CD8-positive, alpha-beta memory T cell (primary cell): ENCODE measurements at places on chromosomes 7 and 10.

DNA sequence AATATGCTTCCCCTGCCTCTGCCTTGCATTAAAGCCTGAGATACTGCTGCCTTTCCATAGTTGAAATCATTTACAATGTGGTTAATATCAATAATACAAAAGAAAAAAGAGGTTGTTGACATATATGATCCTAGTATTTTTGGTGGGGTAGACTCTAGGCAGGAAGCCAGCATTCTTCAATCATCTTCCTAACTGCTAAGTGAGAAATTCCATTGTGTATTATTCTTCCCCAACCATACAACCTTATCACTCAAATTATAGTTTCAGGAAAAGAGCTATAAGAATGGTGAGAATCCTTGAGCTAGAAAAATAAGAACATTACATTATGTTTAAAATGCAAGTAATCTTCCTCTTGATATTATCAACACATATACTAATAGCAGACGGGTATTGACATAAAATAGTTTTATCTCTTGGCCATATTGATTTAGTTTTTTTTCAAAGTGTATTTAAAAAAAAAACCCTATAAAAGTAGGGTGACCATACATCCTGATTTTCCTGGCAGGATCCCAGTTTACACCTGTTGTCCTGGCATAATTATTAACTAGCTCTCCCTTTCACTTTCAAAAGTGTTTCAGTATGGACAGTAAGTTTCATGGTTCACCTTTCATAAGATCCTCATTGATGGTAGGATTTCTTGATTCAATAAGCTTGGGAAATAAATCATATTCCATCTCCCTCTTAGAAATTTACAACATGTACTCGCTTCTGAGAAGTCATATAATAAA lies 33.4 kb upstream of the WASL start:
- DNase-seq = no peak

- DNase-seq = no peak
Observed at GRCh38 chr10:71600849-71601248, 118.7 kb downstream of the C10orf105 start.

- no peak for DNase-seq
Observed at GRCh38 chr7:40059057-40059456, 75.4 kb downstream of the MPLKIP start.

DNA sequence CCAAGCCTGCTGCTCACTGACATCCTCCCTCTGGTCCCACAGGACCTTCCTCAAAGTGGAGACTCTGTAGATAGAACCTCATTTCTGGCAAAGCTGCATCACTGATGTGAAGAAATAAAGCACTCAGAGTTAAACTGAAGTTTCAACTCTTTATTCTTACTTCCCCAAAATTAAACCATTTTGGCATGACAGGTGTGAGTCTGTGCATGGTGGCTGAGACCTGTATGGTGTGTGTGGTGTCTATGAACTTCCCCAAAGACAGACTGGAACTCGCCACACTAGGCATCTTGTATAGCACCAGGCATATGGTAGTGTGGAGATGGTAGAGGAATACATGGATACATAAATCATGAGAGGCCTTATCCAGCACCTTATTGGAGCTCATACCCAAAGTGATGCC lies 6.6 kb upstream of the WDFY4 start:
- DNase-seq = no peak

DNA sequence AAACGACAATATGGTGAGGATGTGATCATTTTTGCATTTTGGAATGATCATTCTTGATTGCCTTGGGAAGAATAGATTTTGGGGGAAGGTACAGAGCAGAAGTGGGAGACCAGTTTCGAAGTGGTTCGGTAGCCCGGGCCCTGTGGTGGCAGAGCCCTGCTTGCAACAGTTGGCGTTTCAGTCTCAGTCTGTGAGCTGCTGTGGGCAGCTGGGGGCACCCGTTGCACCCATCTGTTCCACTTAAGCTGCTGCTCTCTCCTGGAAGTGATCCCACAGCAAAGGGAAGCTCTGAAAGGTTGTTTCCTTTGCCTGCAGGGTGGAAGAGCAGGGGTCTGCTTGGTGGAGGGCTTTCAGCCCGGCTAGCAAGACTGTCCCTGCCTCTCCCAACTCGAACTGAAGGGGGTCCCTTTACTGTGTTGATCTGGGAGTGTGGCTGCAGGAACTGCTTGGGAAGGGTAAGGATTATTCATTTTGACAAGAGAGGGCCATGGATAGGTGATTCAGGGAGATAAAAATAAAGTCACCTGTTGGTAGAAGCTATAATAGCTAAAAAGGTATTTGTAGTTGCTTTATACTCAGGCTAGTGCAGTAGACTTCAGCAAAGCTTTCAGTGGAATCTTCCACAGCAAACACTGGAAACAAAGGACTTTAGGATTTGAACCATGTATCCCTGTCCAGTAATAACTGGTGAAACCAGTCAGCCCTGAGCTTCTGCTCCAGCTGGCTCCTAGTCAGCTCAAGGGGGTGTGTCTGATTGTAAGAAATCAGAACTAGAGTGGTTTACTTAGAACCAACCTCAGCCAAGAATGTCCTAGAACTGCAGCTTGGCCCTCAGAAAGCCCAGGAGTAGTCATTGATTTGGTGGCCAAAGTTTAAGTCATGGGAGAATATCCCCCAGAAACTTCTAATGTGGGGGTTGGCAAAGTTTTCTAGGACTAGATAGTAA lies 53.1 kb upstream of the PDCD4 start:
- no peak for DNase-seq

- peak; percentile 83 for DNase-seq
Observed at GRCh38 chr10:35336084-35336831, at the start of gene CCNY. Gene CCNY, plus strand, starts transcription at chr10:35336509. Its CDS starts 545 bp downstream, at chr10:35337054.

GRCh38 chr7:15780271-15780670 lies 93.8 kb upstream of the MEOX2 start:
- no peak for DNase-seq

DNA sequence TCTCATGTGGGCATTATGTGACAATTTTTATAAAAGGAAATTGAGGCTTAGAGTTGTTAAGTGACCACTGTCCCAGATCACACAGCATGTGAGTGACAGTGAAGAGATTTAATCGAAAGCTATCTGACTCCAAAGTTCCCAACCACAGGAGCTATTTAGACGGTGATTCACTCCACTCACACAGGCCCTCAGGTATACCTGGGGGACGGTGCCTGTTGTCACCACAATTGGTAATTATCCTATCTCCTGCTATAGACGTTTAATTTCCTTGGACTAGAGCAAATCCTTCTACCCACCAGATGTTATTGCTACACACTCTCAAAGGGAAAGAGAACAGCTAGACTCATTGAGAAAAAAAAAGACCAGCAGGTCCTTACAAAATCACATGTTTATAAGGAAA lies 145.5 kb downstream of the KLF6 start:
- DNase-seq = no peak

- no peak for DNase-seq
Observed at GRCh38 chr10:98621630-98622029, 174.9 kb upstream of the HPS1 start.

DNA sequence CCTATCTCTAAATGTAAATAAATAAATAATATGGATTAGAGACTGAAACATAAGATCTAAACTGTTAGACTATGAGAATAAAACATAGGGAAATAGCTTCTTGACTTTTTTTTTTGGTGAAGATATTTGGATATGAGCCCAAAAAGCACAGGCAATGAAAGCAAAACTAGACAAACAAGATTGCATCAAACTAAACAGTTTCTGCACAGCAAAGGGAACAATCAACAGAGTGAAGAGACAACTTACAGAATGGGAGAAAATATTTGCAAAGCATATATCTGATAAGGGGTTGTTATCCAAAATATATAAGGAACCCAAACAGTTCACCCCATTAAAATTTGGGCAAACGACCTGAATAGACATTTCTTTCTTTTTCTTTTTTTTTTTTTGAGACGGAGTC lies 148.1 kb downstream of the SUGCT start:
- no peak for DNase-seq

DNA sequence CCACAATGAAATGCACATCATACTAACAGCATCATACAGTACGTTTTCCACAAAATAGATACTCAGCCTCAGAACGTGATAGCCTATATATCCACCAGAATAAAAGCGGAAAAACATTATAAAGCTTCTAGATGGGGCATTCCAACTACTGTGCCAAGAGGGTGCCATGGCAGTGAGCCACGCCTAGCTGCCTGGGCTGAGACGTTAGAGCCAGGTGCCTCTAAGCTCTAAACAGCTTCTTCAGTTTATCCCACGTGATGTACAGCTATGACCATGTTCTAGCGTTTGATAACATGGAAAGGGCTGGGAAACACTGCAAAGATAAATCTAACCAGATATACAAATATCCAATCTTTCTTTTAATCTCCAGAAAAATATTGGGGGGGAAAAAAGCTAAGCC lies 17.8 kb downstream of the USP6NL start:
- no peak for DNase-seq

DNA sequence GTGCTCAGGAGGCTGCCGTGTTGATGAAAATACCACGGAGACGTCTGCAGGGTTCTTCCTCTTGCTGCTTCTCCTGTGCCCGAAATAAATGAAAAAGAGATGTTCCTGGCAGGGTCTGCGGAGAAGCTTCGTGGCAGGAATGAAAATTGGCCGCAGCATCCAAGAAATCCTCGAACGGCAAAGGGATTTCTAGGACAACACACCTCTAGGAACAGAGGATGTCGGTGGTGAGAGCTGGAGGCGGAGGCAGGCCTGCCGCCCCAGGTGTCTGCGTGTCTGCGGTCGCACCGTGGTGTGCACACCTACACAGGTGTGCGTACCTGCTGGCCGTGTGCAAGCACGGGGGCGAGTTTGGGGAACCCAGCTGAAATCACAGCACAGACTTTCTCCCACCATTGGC lies 43.4 kb downstream of the TMEM130 start:
- no peak for DNase-seq

DNA sequence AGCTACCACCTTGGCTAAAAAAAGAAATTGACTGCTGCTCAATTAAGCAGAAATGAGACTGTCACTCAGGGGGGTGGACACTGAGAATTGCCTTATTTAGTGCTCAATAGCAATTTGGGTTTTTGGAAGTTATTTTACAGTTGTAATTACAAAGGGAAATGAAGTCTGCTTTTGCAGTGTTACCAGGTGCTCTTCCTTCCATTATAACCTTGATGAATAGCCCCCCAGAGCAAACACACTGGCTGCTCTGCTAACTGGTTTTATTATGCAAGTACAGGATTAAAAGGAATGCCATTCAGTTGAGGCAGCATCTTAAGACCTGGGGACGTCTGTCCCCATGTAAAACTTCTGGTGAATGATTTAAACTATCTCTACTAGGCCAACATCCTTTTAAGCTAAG lies 191.0 kb downstream of the EVX1 start:
- no peak for DNase-seq

GRCh38 chr10:33507662-33508425 lies 173.4 kb upstream of the NRP1 start:
- DNase-seq = no peak

DNA sequence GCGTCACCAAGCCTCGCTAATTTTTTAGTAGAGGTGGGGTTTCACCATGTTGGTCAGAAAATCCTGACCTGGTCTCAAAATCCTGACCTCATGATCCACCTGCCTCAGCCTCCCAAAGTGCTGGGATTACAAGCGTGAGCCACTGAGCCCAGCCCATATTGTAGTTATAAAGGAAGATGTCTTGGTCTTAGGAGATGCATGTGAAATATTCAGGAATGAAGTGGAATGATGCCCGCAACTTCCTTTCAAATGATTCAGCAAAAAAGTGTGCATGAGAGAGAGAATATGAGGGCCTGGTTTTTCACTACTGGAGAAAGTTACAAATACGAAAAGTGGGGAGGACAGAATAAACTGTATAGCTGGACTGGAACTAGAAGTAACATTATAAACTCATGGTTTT lies 15.9 kb downstream of the TMEM209 start:
- no peak for DNase-seq

DNA sequence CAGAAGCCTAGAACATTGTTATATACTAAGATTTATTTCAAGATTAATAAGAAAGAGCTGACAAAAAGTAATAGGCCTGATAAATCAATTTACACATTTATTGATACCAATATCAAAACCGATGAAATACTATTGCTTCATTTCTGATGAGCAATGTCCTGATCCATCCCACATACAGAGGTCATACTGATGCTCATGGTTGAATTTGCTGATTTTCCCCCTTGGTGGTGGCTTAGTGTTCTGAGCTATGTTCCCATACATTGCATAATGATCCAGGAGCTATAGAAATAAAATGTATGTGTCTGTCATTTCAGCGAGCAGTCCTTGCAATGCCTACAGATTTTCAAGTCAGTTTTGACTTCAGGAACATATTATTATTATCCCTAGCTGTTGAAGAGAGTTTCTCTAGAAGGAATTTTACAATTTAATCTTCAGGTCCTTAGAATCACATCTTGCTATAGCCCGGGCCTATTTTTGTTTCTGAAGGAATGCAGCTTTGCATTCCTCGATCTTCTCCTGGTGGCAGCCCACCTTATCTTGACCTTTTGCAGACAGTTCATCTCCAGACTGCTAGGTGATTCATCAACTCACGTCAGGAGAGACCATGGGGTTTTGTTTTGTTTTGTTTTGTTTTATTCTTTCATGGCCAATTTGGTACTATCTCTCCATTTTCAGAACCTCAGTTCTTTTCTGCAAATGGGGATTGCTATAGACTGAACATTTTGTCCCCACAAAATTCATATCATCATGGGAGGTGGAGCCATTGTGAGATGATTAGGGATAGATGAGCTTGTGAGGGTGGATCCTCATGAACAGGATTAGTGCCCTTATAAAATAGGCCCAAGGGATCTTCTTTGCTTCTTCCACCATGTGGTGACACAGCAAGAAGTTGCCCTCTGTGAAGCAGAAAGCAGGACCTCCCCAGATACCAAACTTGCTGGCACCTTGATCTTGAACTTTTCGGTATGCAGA lies 465.6 kb upstream of the IGFBP3 start:
- DNase-seq = no peak

DNA sequence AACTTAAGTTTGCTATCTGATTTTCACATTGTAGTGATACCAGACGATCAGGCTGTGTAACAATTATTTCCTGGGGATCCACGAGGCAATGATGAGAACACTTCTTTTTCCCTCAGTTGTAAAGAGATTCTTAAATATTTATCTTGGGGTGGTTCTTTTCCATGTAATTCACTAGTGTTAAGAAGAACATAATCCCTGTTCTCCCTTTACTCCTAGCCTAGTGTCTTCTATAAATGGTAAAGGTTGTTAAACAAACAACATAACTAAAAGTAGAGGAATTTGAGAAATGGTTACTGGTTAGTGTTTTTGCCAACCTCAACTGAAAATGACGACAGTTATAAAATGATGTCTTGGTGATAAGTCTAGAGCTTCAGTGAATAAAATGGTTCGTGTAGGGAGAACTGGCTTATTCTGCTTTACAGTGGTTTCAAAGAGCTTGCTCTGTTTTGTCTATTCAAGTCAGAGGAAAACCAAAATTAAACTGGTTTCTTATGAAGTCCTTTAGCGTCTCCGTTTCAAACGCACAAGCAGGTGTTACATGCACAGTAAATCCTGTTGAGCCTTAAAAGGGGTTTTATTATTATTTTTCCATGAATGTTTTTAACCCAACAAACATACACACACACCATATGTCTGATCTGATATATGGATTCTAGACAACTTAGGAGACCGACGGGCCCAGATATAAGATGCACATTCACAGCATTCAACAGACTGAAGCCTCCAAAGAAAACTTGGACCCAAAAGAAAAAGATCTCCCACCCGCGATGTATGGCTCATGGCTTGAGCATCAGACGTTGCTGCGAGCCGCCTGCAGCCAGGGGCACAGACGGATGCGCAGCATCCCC lies 1.1 kb downstream of the TBX20 start:
- DNase-seq = no peak
